ENCODE measurements at places on chromosomes 5 and 9.

DNA sequence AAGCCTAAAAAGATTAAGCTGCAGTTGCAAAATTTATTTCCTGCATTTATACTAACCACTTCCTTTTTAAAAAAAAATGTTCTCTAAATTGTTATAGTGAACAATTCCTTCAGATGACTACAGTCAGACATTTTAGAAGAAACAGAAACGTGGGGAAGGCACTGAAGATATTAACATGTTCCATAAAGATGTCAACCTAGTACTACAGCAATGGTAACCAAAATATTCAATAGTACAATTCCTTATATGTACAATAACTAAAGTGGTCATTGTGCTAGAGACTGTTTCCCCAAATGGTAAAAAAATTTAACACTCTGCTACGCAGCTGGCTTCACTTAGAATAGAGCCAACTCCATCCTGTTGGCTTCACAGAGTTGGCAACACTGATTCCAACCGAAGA lies 97.7 kb downstream of the FNBP1 start:
- no peak for DNase-seq

- no peak for DNase-seq
These were observed 8.0 kb downstream of the PDLIM4 start for GRCh38 chr5:132265336-132266030.

DNA sequence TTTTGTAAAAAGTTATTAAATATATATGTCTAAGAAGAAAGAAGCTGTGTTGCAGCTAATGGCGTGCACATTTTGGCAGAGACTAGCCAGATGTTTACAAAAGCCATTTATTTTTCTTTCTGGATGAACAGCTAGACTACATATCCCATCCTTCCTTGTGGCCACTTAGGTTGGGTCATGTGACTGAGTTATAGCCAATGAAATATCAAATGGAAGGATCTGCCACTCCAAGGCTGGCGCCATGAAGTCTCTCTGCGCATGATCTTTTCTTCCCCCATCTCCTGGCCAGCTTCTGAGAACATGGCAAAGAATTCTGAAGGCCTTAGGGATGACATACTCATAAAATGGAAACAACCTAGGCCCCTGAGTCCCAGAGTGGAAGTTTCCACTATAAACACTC lies 244.2 kb upstream of the DAB2 start:
- DNase-seq, result no peak

DNA sequence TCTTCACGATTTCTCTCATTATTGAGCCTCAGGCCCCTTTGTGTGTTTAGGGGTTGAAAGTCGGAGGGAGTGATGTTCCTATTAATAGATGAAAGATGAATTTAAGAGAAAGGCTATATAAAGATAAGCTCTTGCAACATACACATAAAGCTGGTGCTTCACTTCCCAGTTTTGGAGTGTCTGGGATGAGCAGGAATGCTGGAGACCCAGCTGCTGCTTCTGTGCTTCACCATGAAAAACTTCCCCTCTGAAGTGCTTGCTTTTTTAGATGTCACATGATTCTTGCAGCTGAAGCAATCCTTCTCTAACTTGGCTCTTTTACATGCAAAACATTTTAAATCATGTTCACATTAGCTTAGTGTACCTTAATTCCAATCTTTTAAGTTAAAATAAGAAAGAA lies 19.7 kb upstream of the SNCAIP start:
- DNase-seq, result no peak

- DNase-seq, result no peak
These were observed 102.0 kb downstream of the TRIM32 start for GRCh38 chr9:116789081-116789480.

DNA sequence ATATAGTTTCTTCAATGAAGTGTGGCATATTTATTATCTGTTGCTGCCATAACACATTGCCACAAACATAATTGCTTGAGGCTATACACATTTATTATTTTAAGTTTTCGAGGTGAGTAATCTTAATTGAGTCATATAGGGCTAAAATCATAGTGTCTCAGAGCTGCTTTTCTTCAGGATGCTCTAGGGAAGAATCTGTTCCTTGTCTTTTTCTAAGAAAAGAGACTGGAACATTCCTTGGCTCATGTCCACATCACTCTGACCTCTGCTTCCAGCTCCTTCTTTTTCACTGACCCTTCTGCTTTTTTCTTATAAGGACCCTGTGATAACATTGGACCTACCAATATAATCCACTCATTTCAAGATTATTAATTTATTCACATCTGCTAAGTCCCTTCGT lies 632.4 kb upstream of the TYRP1 start:
- no peak for DNase-seq

GRCh38 chr5:179180061-179180610 lies 120.0 kb downstream of the ZNF354C start:
- DNase-seq, result no peak
